Lower leg skin (tissue), 4 donors: ENCODE measurements at places on chromosomes 6 and 20. TPM values are rescaled to one million over a fixed set of nuclear protein-coding genes. Genes with fewer than 3 reads are reported as not detected.

- DNase-seq: no peak
Measured at GRCh38 chr6:11419763-11420453, 117.6 kb upstream of the TMEM170B start.

DNA sequence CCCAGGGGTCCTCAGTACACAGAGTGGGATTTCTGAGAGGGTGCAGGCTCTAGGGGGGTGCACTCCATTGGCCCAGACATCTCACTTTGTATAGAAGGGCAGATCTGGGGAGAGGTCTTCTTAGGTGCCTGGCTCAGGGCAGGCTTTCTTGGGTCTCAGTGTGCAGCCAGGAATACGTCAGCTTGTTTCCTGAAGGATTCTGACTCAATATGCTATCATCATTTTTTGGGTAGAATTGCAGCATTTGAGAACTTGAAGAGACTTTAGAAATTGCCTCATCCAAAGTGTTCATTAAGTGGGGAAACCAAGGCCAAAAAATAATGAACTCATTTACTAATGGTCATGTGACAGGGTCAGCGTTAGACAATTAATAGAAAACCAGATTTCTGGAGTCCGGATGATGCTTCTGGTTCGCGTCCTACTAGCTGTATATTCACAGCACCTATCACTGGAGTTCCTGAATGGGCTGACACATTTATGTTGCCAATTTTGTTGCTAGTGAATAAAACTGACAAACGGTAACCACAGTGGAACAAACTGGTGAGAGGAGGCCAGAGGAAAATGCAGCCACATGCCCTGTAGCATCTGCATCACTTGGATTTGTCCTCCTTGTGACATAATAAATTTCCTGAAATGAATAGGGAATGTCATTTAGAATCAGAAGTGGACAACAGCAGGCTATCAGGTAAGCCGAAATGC, 238.9 kb downstream of the TBC1D7 start:
- no peak for DNase-seq

DNA sequence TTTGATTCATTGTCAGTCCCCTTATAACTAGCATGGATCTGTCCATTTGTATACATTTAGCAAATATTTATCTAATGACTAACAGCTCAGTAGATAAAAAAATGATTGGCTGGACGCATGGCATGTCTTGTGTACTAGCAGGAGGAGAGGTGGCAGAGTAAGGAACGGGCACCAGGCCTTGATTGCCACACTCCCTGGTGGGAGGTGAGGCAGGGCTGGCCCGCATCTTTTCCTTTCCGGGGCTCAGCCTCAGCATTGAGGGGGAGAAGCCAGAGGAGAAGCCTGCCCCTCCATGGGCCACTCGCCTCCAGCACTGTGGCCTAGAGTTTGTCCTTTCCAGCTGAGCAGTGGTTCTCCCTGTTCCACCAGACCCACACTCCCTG, 84.9 kb upstream of the TMEM181 start:
- no peak for DNase-seq

The WFDC10A gene
- total RNA-seq: not detected
